G401 (cell line): ENCODE measurements at places on chromosomes 1 and 21.

- DNase-seq = no peak
Measured at GRCh38 chr1:45721207-45721606, 29.2 kb downstream of the IPP start.

- peak; percentile 13 for DNase-seq
Measured at GRCh38 chr1:56646611-56647010, 1.5 kb downstream of the PRKAA2 start.

- no peak for DNase-seq
Measured at GRCh38 chr1:159826441-159827101, at the start of gene SLAMF8. SLAMF8 (plus strand) TSS chr1:159826873; CDS start chr1:159826899, 26 bp downstream.

DNA sequence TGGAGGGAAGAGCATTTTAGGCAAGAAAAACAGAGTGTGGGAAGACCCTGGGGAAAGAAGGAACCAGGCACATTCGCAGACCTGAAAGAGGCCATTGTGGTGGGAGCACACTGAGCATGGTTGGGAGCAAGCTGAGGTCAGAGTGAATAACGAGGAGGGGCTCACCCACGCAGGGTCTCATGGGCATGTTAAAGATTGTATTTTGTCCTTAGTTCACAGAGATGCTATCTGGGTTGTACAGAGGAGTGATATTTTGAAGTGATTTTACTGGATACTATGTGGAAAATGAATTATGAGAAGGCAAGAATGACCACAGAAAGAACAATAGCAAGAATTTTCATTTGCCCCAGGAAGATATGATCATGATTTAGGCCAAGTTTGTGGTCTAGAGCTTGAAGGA, 578.3 kb upstream of the NR5A2 start:
- DNase-seq = no peak

GRCh38 chr1:94743862-94744261, 76.3 kb upstream of the SLC44A3 start:
- DNase-seq = no peak
